NCI-H526 treated with DMSO at 0.1 percent for 48 hours (cell line): ENCODE measurements at places on chromosomes 5 and 9.

- DNase-seq = no peak
Observed at GRCh38 chr5:95448789-95449188, 57.6 kb downstream of the FAM81B start.

GRCh38 chr9:100160021-100160420 is 61.0 kb downstream of the INVS start:
- no peak for DNase-seq

DNA sequence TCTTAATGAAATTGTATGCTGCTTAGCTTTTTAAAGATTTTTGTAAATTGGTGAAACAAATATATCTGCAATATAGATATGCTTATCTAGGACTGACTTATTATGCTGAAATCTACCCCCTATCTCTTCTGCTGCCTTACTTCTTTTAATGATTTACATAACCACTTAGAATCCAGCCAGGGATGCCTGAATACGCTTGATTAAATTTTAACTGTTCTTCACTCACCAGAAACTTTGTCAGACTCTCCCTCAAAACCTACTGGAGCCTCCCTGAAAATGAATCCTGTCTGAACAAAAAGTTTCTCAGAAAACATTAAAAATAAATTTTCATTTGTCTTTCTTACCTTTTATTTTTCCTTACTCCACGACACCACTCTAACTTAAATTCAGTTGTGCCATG is 111.7 kb downstream of the ST8SIA4 start:
- DNase-seq = no peak

DNA sequence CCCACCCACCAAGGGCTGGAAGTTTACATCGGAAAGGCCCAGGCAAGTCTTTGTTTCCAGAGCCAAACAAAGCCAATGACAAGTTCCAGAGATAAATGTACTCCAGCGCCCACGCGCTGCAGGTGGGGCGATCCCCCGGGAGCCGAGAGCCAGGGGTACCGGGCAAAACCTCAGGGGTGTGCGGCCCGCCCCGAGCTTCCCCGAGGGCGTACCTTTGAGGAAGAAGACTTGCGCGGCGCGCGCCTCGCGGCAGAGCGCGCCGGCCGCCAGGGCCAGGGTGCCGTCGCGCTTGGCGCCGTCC is 671 bp downstream of the DUSP1 start:
- no peak for DNase-seq

GRCh38 chr5:14730881-14731280 is 66.4 kb downstream of the OTULIN start:
- no peak for DNase-seq

DNA sequence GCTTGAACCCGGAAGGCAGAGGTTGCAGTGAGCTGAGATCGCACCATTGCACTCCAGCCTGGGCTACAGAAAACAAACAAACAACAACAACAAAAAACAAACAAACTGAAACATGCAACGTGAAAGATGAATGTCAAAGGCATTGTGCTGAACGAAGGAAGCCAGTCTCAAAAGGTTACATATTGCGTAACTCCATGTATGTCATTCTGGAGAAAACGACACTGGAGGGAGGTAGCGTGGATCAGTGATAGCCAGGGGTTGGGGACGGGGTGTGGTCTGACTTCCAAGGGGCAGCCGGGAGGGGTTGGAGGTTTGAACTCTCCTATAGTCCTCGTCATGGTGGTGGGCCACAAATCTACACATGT is 12.1 kb upstream of the WDR5 start:
- no peak for DNase-seq

- DNase-seq = peak; percentile 27
Observed at GRCh38 chr5:137629646-137630045, 106.2 kb downstream of the KLHL3 start.
